ENCODE measurements at places on chromosomes 7 and 10.

- no peak for DNase-seq
These were observed 697 bp downstream of the ARPC1A start for GRCh38 chr7:99326408-99326782.

DNA sequence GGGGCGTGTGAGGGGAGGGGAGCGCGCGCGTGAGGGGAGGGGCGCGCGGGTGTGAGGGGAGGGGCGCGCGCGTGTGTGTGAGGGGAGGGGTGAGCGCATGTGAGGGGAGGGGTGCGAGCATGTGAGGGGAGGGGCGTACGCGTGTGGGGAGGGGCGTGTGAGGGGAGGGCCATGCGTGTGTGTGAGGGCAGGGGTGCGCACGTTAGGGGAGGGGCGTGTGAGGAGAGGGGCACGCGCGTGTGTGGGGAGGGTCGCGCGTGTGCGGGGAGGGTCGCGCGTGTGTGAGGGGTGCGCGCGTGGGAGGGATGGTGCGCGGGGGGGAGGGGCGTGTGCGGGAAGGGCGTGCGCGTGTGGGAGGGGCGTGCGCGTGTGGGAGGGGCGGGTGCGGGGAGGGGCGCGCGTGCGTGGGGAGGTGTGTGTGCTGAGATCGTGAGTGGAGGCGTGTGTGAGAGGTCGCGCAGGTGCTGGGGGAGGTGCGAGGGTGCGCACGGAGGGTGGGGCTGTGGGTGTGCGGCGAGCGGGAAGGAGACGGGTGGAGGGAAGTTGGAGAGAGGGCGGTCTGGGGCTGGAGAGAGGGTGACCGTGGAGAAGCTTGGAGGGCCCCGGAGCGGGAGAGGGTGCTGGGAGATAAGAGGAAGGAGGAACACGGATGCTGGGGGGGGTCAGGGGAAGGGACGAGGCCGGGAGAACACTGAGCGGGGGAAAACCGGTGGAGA is 19.7 kb downstream of the MXI1 start:
- DNase-seq = peak; percentile 57

- DNase-seq = no peak
These were observed 104.6 kb downstream of the MLLT10 start for GRCh38 chr10:21638681-21639080.

- no peak for DNase-seq
These were observed 38.5 kb upstream of the EXOC6 start for GRCh38 chr10:92809840-92810239.

DNA sequence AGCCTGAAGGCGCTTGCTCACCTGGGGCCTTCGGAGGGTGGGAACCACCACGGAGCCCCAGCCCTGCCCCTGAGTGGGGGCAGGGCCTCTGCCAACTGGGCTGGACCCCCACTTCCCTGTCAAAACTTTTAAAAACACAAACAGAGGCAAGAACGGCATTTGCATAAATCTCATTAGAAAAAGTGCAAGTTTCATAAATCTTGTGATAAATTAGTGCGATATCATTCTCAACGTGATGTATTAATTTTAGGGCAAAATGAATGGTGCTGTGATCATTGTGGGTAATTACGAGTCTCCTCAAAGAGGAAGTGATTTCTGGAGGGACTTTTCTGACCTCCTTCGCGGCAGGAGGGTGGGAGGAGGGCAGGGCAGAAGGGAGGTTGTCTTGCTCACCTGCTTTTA is 98.3 kb downstream of the CDH23 start:
- no peak for DNase-seq

DNA sequence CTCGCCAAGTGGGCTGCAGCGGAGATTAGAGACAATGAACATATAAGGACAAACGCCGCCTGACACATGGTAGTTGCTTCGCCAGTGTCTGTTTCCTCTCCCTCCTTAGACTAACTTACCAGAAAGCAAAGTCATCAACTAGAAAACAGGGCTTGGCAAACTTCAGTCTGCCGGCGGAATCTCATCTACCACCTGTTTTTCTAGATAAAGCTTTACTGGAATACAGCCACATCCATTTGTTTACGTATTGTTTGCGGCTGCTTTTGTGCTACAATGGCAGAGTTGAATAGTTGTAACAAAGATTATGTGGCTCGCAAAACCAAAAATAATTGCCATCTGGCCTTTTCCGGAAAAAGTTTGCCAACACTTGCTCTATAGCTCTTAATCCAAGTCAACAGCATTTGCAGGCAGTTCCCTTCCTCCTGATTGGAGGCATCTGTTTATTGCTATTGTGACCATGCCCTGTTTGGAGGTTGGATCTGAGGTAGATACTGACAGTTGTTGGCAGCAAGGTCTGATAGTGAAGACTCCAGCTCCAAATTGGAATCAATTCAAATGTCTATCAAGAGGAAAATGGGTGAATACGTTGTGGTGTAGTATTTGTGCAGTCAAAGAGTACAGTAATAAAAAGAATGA is 260.6 kb downstream of the POU6F2 start:
- DNase-seq = no peak

GRCh38 chr7:141911391-141911790 is 4.8 kb upstream of the OR9A4 start:
- no peak for DNase-seq

DNA sequence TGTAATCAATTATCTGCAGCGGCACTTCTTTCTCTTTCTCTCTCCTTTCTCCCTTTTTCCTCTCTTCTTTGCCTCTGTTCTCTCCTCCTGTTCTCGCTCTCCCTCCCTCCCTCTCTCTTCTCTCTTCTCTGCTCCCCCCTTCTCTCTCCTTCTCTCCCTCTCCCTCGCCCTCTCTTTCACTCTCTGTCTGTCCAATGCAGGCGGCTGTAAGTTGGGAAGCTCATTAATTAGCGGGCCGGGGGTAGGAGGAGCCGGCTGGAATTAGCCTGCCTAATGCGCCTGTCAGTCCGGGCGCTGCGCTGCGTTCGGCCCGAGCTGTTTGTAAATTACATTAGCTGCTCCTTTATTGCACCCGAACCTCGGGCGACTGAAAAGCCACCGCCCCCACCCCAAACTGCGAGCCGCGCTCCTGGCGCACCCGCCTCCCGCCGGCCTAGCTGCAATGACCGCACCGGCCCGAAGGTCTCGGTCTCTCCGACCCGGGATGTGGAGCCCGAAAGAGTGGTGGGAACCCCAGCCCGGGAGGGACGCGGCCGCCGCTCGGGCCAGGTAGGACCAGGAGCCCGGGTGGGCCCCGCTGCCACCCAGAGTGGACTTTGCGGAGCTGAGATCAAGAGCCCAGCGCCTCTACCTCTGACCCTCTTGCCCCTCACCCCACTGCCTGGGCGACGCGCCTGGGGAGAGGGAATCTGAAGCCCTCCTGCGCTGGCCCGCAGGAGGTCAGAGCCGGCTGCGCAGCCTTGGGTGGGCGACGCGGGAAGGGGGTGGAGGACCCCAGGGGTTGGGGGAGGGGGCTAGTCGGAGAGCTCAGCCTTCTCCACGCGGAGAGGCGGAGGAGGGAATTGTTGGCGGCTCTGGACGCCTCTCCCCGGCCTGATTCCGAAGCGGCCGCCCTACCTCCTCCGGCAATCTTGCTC is at the start of gene LBX1:
Gene LBX1, minus strand, starts transcription at position 198 of the 917 bp plus-strand sequence. CDS start 648 bp downstream, outside the sequence.
- no peak for DNase-seq

DNA sequence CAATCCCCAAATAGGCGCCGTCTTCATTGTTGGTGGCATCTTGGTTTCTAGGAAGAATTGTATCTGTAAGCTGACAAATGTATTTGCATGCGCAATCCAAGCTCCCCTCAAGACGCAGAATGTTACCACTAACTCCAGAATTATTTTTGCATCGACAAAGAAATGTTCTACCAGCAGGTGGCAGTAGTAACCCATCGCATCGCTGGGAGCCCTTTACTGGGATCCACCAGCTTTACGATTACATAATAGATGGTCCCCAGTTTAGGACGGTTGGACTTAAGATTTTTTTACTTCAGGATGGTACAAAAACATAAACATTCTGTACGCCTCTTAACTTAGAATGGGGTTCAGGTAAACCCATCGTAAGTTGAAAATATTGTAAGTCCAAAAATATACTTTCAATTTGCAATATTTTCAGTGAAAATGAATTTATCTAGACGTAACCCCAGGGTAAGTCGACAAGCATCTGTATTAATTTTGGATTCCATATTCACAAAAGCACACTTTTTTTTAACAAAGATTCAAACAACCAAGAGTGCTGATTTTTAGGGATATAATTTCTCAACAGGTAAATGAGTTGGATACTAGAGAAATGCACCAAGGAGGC is 114.0 kb upstream of the COBL start:
- peak; percentile 2 for DNase-seq

DNA sequence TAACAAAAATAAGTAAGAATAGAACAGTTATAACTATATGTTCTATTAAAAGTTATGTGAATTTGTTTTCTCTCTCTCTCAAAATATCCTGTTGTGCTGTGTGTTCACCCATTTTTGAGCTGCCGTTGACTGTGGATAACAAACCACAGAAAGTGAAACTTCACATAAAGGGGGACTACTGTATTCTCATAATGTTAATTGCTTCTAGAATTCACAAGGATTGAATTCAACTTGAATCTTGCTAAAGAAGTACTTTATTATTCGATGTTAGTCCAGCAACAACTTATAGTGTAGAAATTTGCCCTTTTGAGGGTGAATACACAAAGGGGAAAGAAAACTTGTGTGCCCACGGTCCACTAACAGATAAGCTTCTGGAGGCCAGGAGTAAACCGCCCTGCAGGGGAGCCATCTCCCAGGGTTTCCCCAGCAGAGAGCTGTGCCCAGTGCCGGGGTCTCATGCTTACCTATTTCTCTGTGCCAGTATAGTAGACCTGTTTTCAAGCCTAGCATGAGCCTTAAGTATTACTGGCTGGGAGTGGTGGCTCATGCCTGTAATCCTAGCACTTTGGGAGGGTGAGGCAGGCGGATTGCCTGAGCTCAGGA is 87.1 kb downstream of the KAT6B start:
- no peak for DNase-seq

DNA sequence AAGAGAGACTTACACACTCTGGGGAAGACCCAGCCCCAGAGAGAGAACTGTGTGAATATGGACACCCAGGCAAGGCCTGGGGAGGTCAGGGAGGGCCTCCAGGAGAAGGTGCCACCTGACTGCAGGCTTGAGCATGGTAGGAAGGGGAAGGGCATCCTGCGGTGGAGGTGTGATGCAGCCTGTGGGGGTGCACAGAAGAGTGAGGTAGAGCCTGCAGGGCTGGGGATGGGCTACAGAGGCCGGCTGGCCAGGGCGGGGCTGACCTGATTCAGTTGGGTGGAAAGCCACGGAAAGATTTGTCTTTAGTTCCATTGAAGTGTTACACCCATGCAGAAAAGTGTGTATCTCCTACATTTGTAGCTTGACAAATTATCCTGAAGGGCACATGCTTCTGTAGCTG is 47.6 kb downstream of the ZMIZ1 start:
- no peak for DNase-seq

GRCh38 chr10:513393-513792 is 176.1 kb downstream of the DIP2C start:
- DNase-seq = no peak

- DNase-seq = no peak
These were observed 615.0 kb upstream of the MBL2 start for GRCh38 chr10:53387562-53387961.

- no peak for DNase-seq
These were observed 1.2 kb downstream of the KCNMA1 start for GRCh38 chr10:77636282-77636966.

GRCh38 chr7:98619450-98620321 is 2.6 kb downstream of the NPTX2 start:
- DNase-seq = no peak

DNA sequence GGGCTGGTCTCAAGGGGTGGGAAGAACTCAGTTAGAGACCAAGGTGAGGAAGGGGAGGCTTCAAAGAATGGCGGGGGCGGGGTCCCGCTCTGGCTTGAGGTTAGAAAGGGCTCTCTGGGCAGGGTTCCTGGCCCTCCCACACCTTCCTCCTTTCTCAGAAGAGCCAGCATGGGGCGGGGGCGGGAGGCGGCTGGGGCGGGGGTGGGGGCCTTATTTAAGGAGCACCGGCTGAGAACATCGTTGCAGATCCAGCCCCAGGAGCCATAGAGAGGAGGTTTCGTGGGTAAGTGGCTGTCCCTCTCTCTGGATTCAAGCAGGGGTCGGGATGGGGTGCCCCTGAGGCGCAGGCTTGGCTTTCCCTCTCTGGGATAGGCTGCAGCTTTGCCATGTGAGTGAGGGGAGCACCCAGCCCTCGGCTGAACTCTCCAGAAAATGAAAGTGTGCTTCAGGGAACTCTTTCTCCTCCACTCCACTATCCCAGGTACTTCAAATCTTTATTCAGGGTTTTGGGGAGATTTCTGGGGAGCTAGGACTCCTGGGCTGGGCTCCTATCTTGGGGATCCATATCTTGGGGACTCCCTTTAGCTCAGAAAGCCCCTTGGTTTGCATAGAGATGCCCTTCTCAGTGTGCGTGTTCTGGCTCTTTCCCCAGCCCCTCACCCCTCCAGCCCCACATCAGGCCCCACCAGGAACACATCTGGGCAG is 3.3 kb upstream of the CUEDC2 start:
- DNase-seq = no peak
